Cortex of kidney (tissue), 1 donor: ENCODE measurements at places on chromosomes 13 and 19.

GRCh38 chr13:23433171-23434153 lies at the start of gene SACS:
SACS (minus strand) TSS chr13:23433702; CDS start chr13:23411239, 22,463 bp downstream.
- DNase-seq = no peak

DNA sequence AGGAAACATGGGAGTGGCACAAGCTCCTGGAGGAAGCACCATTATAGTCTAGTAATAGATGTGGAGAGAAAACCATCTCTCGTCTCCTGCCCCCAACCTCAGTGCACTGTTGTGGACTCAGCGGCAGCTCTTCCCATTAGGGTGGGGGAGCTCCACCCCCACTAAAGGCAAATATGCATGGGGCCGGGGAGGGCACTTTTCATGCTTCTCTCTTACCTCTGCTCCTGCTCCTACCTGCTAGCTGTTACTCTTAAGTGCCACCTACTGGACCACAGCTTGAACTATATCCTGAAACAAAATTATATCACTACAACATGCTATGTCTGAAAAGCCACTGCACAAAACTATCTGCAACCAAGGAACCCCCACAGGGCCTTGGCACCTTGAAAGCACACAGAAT lies 112.6 kb upstream of the DACH1 start:
- no peak for DNase-seq

DNA sequence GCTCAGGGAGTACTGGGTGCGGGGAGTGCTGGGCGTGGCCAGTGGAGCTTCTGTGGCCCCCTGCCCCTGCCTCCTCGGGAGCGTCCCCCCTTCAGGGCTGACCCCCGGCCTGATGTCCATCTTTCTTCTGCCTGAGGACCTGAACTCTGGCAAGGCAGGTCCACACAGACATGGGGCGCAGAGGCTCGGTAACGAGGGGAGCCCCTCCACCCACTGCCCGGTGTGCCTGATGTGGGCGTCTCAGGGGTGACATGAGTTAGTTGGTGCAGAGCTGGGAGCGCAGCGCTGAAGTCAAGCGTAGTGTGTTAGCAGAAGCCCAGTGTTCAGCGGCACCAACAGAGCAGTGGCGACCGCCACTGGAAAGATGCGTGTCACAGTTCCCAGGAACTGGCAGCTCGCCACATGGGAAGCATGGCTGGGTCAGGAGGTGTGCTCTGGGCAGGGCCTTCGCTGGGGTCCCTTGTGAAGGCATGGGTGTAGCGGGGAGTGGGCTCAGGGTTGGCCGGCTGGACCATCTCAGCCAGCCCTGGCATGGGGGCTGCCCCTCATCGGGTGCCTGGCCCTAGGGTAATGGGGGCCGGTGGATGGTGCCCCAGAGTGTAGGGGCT lies 11.5 kb downstream of the THOP1 start:
- no peak for DNase-seq

GRCh38 chr13:76723551-76724232 lies 162.5 kb downstream of the KCTD12 start:
- DNase-seq = no peak

GRCh38 chr19:49567861-49568441 lies 12.4 kb downstream of the NOSIP start:
- no peak for DNase-seq

DNA sequence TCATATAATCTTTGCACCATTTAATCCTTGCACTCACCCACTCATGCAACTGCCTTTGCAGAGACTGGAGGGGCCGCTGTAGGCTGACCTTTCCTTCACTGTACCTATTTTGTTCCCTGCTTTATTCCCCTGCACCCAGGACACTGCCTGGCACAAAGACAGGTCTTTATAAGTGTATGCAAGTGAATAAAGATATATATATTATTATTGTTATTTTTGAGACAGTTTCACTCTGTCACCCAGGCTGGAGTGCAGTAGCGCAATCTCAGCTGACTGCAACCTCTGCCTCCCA lies 3.8 kb downstream of the ALOX5AP start:
- no peak for DNase-seq

DNA sequence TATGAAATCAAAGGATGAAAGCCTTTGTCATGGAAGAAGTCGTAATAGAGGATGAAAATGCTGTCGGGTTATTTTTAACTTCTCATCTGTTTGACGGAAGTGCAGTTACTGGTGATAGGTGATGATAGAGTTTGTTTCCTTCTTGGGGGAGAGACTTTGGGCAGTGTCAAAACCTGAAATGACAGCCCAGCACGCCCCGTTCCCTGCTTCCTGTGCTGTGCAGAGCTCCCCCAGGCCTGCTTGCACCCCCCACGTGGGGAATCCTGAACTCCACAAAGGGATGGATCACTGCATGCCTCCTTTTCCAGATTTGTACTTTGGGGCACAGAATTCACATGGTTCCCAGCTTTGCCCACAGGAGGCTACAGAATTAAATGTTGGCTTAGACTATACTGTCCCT lies 102.7 kb downstream of the ATP11A start:
- DNase-seq = no peak

GRCh38 chr19:30148039-30148790 lies 206.2 kb downstream of the URI1 start:
- no peak for DNase-seq

DNA sequence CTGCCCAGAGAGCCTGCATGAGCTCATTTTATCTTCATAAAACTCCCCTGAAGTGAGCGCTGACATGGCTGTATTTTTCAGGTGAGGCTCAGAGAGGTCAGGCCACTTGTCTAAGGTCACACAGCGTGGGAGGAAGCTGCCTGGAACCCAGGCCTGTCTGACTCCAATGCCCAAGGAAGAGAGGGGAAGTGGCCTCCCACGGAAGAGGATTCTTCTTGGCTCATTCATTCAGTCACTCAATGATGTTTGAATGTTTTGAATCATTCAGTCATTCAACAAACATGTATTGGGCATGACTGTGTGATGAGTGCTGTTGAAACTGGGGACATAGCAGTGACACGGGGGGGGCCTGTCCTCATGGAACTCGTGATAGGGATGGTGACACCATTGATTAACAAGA lies 12.0 kb downstream of the ACTL9 start:
- no peak for DNase-seq

GRCh38 chr13:31638577-31638976 lies 100.7 kb upstream of the RXFP2 start:
- no peak for DNase-seq

GRCh38 chr13:77053192-77053591 lies 26.2 kb upstream of the FBXL3 start:
- DNase-seq = no peak

GRCh38 chr13:26721251-26722121 lies 39.1 kb downstream of the GPR12 start:
- no peak for DNase-seq

DNA sequence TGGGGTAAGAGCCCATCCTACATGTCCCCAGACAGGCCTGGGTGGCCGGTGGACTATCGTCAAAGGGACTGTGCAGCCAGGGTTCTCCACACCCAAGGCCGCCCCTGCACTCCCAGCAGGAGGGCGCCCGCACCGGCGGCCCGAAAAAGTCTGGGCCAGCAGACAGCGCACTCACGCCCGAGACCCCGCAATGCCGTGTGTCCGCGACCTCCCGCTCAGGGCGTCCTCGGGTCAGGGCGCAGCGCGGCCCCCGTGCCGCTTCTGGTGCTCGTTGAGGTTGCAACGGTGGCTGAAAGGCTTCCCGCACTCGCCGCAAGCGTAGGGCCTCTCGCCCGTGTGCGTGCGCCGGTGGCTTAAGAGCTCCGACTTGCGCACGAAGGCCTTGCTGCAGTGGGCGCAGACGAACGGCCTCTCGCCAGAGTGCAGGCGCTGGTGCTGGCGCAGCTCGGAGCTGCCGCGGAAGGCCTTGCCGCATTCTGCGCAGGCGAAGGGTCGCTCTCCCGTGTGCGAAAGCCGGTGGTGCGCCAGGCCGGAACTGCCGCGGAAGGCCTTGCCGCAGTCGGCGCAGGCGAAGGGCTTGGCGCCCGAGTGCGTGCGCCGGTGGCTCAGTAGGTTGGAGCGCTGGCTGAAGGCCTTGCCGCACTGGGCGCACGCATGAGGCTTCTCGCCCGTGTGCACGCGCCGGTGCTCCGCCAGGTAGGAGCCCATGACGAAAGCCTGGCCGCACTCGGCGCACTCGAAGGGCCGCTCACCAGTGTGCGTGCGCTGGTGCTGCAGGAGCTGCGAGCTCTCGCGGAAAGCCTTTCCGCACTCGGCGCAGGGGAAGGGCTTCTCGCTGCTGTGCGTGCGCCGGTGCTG lies 2.8 kb upstream of the A1BG start:
- DNase-seq = no peak

DNA sequence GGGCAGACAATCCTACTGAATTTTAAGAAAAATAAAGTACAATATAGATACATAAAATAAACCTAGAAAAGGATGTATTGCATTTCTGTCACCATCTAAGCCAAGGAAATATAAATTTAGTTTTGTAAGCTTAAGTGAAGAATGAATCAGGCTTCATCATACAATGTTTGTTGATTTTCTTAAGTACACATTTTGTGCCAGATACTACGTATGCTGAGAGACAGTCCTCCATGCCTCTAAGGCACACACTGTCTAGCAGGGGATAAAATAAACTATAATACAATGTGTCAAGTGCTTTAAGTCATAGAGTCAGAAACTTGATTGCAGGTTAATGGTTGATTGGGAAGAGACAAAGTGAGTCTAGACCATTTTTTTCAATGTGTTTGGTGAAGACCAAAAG lies 465.7 kb downstream of the TBC1D4 start:
- DNase-seq = no peak

GRCh38 chr19:5228932-5229777 lies 111.5 kb downstream of the PTPRS start:
- DNase-seq = no peak

GRCh38 chr13:90997951-90998350 lies 349.5 kb upstream of the MIR17HG start:
- DNase-seq = no peak

- DNase-seq = no peak
Measured at GRCh38 chr13:72025836-72026235, 158.8 kb upstream of the DACH1 start.

- DNase-seq = no peak
Measured at GRCh38 chr19:49084206-49085019, 838 bp upstream of the SNRNP70 start.

- DNase-seq = no peak
Measured at GRCh38 chr19:45469945-45470761, 2.4 kb downstream of the FOSB start.

DNA sequence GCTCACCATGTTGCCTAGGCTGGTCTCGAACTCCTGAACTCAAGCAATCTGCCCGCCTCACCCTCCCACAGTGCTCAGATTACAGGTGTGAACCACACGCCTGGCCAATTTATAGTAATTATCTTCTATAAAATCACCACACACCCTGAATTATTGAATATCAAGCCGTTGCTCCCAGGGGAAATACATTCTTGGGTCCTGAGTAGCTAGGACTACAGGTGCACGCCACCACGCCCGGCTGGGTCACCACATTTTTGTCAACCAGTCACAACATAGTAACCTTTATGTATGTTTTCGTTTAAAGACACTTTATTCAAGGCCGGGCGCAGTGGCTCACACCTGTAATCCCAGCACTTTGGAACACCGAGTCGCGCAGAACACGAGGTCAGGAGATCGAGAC lies 8.3 kb downstream of the CBLC start:
- no peak for DNase-seq

GRCh38 chr19:41621226-41621625 lies 5.6 kb downstream of the CEACAM4 start:
- DNase-seq = no peak

- DNase-seq = no peak
Measured at GRCh38 chr13:35694549-35695447, 218.3 kb upstream of the MAB21L1 start.
